Fibroblast of skin of abdomen (primary cell): ENCODE measurements at places on chromosomes 7 and 10.

GRCh38 chr10:126749015-126749655 is 78.6 kb upstream of the C10orf90 start:
- DNase-seq: peak; percentile 94

GRCh38 chr10:6579183-6579903 is 733 bp downstream of the PRKCQ start:
- DNase-seq: no peak

- peak; percentile 93 for DNase-seq
These were observed 12.3 kb upstream of the OGA start for GRCh38 chr10:101830322-101831168.

DNA sequence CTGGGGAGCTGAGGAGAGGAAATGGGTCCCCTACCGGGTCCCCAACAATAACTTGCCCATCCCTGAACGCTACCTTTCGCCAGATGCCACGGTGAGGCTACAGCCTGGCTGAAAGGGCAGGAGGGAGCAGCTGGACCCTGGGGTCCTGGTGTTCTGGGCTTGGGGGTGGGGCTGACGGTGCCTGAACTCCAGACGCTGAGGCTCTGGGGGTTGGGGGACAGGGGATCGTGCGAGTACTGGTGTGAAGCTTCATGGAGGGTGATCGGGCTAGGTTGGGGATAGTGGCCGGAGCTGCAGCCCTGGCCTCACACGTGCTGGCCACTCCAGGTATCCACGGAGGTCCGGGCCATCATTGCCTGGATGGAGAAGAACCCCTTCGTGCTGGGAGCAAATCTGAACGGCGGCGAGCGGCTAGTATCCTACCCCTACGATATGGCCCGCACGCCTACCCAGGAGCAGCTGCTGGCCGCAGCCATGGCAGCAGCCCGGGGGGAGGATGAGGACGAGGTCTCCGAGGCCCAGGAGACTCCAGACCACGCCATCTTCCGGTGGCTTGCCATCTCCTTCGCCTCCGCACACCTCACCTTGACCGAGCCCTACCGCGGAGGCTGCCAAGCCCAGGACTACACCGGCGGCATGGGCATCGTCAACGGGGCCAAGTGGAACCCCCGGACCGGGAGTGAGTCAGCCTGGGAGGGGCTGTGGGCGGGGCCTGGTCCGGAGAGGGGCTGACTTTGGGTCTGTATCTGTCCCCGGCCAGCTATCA is 8.3 kb downstream of the AEBP1 start:
- DNase-seq: no peak

DNA sequence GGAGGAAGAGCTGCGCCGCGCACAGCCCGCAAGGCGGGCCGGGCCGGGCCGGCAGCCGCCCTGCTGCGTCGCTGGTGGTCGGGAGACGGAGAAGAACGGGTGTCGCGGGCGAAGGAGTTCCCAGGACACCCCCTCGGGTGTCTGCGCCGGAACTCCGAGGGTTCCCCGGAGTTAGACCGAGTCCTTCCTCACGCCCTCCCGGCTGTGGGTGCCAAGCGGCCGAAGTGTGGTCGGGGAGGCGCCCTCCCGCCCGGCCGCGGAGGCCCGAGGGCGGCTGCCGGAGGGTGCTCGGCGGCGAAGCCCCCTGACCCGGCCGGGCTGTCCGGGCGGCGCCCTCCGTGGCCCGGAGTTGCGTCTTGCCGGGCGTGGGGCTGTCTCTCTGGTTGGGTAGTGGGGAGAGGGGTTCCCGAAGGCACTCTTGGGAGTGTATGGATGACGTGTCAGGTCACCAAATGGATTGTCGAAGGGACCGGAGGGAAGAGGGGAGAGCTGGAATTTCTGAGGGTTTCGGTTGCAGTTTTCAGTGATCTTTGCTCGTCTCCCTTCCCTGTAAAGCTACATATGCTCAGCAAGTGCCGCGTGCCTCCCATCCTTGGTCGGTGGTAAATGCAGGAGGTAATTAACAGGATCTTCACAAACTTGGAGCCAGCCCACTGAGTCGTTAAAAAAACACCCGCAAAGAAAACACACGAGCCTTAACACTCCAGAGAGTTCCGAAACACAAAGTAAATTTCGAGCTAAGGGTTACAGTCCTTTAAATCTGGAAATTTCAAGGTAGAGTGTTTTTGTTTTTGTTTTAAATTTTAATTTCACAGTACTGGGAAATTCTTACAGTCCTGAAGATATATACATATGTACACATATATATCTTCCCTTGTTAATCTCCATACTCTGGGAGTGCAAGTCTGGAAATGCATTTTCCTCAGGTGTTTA is 871 bp downstream of the ST7 start:
- peak; percentile 92 for DNase-seq

GRCh38 chr10:11159543-11160215 is 142.0 kb downstream of the CELF2 start:
- no peak for DNase-seq

DNA sequence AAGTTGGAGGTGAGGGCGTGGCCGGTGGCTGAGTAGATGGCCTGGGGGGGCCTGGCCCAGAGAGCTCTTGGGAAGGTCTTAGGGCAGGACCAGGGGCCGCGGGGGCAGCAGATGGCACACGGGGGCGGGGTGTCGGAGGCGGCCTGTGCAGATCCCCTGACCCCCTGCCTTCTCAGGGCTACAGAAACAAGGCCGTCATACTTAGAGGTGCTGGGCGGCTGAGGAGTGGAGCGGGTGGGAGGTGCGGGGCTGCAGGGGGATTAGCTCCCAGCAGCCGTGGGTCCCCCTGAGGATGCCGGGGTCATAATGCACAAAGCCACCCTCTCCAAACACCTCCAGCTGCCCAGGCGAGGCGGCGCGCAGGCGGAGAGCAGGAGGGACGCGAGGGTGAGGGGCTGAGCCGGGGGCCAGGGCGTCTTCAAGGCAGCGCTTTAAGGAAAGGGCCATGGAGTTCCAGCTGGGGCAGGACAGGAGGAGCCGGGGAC is 40.4 kb upstream of the ZNF32 start:
- DNase-seq: no peak

- DNase-seq: no peak
These were observed 62.9 kb downstream of the PIK3AP1 start for GRCh38 chr10:96657385-96657784.

GRCh38 chr10:4459531-4459930 is 366.5 kb upstream of the AKR1E2 start:
- DNase-seq: no peak

DNA sequence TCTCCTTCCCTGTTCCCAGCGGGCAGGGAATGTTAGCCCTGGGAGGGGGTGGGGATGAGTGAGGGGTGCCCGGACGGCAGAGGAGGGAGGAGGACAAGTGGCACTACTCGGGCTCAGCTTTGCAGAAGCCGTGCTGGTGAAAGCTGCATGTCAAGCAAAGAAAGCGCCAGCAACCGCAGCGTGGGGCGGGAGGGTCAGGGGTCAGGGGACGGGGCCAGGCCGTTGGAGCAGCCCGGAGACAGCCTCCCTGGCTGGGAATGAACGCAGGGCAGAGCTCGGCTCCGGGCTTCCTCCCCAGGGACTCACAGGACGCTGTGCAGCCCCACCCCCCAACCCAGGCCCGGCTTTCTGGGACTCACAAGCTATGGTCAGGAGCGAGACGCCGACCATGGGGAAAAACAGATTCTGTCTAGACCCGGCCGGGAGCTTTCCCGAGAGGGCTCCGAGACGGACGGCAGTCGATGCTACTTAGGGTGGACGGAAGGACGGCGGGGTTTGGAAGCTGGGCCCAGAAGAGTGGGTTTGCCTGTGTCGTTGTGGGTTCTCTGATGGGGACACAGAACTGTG is 113.4 kb downstream of the VIPR2 start:
- DNase-seq: no peak

GRCh38 chr10:132663666-132664365 is 122.1 kb downstream of the NKX6-2 start:
- no peak for DNase-seq

DNA sequence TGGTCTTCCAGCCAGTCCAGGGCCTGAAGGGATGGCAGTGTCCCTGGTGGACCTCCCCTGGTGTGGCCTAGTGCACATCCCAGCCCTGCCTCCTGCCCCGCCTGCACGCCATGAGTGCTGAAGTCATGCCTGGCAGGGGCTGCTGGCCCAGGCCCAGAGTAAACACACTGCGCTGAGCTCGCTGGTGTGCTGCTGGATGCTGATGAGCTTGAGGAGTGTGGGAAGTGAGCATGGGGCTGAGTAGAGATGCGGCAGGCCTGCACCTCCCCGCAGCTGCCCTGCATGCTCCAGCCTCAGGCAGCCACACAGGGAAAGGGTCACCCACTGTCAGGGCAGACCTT is 43.2 kb downstream of the HTRA1 start:
- DNase-seq: peak; percentile 90

DNA sequence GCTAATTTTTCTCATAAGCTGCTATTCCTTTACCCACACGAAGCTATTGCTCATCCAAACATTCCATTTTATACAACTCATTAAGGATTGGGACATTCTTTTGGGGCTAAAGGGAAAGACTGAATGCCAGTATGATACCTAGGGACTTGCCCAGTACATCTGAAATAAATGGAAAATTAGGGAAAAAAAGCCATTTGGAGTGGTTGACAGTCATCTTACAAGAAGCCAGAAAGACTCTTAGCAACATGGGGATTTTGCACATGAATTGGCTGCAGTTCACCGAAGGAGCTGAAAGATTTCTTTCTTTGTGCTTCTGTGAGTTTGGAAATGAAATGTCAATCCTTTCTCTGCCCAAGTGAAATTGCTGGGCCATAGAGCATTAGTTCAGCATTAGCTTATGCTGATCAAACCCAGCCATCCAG is 43.3 kb upstream of the MTURN start:
- DNase-seq: peak; percentile 87
